GM04503 (cell line): ENCODE measurements at places on chromosomes 1 and 21.

GRCh38 chr1:66788231-66788939 is 12.7 kb downstream of the INSL5 start:
- DNase-seq: no peak

- no peak for DNase-seq
Observed at GRCh38 chr1:169025412-169025811, 81.1 kb upstream of the ATP1B1 start.

DNA sequence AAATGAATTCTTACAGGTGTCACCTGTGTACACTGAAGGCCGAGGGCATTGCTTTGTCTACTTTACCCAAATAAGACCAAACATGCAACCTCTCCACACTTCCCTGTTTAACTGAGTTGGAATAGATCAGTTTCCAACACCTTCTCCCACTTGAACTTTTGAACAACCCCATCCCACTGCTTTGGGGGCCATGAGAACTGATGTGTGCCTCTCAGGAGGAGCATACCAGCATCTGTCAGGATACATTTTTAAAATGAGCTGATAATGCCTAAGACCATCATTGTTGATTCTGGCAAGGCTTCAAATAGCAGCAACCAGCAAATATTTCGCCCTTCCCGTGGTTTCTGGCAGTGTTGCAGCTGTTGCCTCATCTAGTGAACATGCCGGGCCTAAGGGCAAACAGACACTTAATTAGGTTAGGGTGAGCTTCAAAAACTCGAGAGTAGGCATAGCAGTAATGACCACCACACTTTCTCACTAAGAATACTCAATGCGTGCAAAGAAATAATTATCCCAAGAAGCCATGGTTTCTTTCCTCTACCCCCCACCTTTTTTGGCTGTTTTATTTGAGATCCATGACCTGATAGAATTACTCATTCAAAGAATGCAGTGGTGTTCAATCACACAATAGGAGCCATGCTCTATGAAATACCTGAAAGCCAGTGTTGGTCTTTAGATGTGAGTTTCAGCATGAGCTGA is 63.7 kb downstream of the MAP10 start:
- DNase-seq: peak; percentile 97

GRCh38 chr21:26784974-26785373 is 60.2 kb downstream of the ADAMTS1 start:
- no peak for DNase-seq

- no peak for DNase-seq
Observed at GRCh38 chr1:108320849-108321248, 77.0 kb upstream of the NBPF4 start.

DNA sequence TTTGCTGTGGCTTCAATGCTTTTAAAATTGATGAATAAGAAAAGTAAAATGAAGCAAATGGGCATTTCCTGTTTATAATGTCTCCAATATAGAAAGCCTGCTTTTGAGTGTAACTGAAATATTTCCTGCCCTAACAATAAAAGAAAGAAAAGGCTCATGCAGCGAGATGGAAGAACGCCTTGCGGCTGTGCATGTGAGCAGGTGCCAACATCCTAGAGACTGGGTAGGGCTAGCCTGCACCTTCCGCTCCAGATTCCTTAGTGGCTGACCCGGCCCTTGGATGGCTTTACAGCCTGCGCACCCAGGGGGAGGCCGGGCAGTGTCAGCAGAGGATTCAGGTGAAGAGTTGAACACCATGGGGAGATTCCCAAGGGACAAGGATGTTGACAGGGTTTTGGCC is 21.8 kb downstream of the CNIH3 start:
- no peak for DNase-seq
